ENCODE measurements at places on chromosomes 4 and X.

- DNase-seq: no peak
Measured at GRCh38 chr4:61128682-61129081, 71.4 kb upstream of the ADGRL3 start.

DNA sequence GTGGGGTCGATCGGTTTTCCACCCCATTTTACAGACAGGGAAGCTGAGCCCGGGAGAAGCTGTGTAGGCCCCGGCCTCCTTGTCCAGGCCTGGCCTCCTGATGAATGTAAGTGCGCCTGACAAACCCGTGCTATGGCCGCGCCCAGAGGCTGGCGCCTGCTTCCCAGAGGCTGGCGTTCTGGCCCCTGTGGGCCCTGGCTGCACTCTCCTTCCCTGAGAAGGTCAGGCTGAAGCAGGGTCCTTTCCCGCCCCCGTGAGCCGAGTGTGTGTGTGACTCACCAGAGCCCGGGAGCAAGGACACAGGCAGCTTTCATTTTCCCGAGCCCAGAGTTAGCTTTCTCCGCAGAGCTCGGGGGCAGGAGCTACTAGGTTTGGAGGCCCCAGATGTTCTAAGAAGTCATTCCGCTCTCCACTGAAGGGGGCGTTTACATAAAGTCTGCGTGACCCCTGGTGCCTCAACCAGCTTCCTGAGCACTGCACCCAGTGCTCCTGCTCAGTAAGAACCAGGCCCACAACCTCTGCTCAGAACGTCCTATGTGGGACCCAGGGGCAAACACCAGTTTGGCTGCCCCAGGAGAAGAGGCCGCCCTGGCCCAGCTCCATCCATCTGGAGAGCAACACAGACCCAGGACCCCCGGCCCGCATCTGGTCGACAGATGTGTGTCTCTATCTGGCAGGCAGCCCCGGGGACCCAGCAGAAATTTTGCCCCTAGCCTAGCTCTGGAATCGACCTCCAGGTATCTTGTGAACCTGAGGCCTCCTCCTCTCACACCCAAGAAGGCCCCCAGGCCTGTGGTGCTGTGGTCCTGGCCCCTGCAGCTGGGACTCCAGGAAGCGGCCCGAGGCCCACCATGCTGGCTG, 13.6 kb downstream of the UVSSA start:
- DNase-seq: no peak

DNA sequence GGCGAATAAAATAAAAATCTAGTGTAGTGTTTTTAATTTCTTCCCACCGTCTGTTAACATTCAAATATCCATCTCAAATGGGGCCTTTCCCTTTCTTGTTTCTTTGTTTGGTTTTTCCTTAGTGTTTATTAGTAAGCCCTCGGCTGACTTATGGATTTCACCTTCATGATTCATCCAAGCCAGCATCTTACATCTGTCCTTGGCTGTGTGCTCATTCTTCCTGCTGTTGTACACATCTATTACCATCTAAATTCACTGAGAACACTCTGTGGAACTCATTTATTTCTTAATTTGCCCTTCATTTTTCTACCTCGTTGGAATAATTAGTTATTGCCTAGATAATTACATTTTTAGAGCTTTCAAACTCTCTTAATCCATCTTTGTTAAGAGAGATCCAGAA, 84.9 kb downstream of the SPCS3 start:
- no peak for DNase-seq

DNA sequence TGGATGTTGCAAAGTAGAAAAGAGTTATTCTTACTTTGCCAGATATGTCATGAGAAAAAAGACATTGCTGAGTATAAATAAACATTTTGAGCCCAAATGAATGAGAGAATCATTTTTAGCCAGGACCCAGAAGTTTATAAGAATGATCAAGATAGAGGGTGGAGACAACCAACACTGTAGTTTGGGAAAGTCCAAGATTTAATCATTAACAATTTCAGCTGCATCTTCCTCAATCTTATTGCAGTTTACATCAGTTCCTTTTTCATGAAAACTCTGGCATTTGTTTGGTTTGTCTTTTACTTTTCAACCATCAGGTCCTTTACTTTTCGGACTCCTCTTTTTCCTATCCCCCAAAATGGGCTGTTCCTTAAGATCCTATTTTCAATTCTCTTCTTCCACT, 645.9 kb downstream of the ANKRD50 start:
- DNase-seq: no peak

- no peak for DNase-seq
Measured at GRCh38 chr4:110073053-110073845, 125.2 kb downstream of the ELOVL6 start.

- no peak for DNase-seq
Measured at GRCh38 chrX:1719270-1719669, 104.4 kb downstream of the ASMT start.

DNA sequence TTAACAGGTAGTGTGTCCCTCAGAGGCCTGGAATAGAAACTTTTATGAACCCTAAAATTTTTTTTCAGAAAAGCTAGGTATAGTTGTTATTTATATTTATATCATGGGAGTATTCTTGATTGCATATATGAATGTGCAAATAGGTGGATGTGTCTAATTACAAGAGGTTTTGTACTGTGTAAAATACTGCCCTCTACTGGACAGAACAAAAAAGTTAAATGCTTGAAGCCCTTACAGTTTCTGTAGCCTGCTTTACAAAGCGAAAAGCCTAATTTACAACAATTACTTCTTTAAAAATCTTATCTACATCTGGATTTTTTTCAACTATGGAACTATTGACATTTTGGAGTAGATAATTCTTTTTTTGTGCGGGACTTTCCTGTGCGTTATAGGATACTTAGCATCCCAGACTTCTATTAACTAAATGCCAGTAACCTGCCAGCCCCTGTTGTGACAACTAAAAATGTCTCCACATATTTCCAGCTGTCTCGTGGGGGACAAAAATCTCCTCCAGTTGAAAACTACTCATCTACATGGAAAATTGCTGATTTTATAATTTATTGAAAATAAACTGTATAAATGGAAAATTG, 35.1 kb downstream of the ENPEP start:
- no peak for DNase-seq

DNA sequence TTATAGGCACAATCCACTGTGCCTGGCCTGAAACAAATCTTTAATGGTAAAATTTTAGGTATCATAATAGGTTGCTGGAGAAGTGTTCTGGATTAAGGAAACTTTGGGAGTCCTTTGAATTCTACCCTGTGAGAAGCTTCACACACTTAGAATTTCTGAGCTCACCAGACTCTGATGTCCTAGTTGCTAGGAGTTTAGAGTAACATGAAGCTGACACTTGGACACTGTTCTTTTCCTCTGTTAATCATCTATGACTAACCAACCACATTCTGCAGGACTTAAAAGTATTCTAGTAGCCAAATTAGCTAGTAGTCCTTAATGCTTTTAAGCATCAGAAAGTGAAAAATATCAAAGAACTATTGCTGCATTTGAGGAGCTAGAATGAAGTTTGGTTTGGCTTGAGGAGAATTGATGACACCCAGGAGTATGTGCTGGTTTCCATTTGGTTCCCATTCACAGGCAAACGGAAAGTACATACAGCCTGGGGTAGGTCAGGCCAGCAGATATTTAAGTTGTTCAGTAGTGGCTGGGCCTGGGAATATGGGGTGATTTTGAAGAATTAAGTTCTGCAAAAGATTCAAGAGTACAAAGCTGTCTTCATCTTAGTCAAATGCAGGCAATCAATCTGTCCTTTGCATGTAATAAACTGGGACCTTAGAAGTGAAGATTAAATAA, 38.8 kb upstream of the IGFBP7 start:
- no peak for DNase-seq

- DNase-seq: no peak
Measured at GRCh38 chr4:78613522-78614321, 62.2 kb downstream of the ANXA3 start.

DNA sequence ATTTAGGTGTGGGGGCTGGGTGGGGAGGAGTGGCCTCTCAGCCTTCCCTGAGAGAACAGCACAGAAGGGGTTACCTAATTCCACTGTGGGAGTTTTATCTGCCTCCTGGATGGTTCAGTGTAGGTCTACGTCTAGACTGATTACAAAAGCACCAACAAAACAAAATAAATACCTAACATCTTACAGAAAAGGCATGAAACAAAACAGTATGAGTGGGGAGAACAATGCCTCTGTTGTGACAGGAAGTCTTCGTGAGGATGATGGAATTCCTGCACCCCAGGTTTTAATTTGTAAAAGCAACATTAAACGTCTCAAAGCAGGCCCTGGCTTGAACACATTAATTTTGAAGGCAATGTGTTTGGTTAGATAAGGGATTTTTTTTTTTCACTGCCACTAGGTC, 112.1 kb upstream of the GPC4 start:
- DNase-seq: no peak

DNA sequence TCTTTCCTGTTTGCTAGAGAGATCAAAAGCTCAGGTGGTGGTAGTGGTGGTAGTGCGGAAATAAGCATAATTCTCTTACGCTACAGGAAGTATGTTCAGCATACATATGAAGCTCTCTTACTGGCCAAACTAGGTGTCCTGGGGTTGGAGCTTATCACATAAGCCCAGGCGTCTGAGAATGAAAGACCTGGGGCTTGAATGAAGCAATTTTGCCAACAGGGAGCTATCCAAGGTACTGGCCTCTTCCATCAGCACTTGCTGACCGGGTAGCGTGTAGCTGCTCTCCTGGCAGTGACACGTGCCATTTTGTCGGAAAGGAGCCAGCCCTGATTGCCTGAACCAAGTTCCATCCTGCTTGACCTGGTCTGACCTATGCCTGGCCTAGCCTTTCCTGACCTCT, 65.9 kb upstream of the HPF1 start:
- DNase-seq: no peak

GRCh38 chr4:174673865-174674264, 151.6 kb upstream of the HPGD start:
- no peak for DNase-seq

DNA sequence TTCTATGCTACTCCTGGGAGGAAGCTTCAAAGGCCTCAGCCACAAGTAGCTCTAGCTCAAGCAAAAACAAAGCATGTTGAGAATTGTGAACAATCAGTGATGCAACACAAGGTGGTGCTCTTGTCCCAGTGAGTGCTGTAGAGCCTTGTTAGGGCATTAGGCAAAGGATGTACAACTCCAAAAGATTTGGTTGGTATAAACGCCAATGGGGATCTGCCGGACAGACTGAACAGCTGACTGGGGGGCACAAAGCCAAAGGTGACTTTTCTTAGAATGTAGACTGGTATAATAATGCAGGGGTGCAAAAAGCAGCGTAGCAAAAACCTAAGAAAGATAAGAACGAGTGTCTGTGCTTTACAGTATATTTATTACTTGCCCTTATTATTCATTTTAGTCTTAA, 62.6 kb upstream of the ALB start:
- no peak for DNase-seq

- DNase-seq: no peak
Measured at GRCh38 chrX:68895778-68896177, 67.0 kb downstream of the EFNB1 start.

DNA sequence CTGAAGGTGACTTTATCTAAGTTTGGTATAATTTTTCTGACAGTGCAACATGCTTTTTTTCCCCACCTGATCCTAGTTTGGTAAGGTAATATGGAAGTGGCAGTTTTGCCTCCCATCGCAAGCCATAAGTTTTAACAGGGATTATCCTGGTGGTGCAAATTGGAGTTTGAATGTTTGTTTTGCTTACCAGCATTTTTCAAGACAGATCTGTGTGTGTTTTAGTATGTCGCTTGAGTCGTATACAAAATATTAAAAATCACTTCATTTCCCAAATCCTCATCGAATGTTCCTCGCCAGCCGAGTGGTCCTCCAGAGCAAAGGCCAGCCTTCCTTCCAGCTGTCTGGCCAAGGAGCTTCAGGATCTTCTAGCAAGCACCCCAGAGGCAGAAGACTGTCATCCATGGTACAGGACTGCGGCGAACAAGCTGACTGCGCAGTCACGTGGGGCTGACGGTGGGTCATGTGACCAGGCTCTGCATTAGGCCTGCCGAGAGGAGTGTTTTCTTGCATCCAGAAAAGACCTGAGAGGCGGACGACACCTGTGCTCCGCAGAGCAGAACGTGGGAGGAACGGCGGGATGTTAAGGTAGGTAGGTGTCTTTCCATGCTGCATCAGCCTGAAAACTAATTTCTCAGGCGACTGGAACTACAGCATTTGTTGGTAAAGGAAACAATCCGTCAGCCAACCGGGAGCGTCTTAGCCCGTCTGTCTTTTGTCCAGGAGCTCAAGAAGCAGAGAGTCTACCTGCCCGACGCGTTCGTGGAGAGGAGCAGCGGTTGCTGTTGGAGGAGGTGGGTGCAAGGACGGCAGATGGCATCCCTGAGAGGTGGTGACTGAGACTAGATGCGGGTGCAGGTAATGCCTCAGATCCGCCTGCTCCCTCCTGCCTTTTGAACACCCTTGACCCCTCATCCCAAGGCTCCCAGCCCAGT, at the start of gene GPRASP3:
Gene GPRASP3, plus strand, starts transcription at position 507 of the 932 bp plus-strand sequence. CDS start 28,253 bp downstream, outside the sequence.
- DNase-seq: peak; percentile 61

- DNase-seq: peak; percentile 12
Measured at GRCh38 chrX:8879750-8880149, 78.6 kb upstream of the FAM9A start.

- no peak for DNase-seq
Measured at GRCh38 chr4:25982962-25983361, 68.9 kb downstream of the SMIM20 start.

DNA sequence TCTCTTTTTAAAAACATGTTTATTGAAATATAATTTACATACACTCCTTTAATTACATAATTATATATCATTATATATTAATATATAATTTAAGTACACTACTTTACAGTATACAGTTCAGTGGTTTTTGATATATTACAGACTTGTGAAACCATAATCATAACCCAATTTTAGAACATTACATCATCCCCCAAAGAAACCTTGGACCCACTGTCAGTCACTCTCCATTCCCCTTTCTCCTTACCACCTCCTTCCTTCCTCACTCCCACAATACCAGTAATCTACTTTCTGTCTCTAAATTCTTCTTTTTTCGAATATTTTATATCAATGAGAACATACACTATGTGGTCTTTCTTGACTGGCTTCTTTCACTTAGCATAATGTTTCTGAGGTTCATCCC, 17.9 kb upstream of the EXOSC9 start:
- no peak for DNase-seq

GRCh38 chr4:24778464-24779225, 16.7 kb upstream of the SOD3 start:
- DNase-seq: no peak

DNA sequence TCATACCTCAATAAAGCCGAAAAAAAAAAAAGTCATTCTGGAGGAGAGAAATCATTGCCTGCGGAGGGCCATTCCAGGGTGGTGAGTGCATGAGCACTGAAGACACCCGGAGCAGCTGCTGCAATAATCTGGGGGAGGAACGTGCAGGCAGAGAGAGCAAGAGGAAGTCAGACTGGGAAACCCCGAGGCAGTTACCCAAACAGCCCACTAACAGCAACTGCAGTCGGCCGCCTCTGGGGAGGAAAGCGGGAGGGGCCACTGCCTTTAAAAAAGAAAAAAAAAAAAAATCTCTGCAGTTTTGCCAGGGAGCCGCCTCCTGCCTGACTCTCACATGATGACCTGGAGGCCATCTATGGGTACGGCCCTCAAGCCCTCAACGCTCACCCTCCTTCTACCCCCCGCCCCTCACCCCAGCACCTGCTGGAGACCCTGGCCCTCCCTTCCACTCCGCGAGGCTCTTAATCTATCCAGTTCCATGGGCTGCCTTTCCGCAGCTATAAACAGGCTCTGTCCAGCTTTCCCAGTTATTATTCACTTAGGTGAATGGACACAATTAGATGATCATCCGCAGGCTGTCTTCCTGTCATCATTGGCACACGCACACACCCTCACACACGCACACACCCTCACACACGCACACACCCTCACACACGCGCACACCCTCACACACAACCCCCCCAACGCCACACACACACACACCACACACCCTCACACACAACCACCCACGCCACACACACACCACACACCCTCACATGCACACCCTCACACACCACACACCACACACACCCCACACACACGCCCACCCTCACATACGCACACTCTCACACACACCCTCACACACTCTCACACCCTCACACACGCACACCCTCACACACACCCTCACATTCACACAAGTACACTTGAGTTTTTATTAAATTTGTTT, 3.4 kb upstream of the AVPR2 start:
- DNase-seq: no peak

Measured in stimulated activated CD8-positive, alpha-beta memory T cell treated with anti-CD3 and anti-CD28 coated beads, Interleukin-2, amount 100 ng/mL, for 48 hours (primary cell).